ENCODE measurements at places on chromosomes 12 and 14. TPM values are rescaled to one million over a fixed set of nuclear protein-coding genes. Genes with fewer than 3 reads are reported as not detected.

The BCL2L14 gene
- total RNA-seq, result 5.3 TPM

The CLEC9A gene
- not detected for total RNA-seq

The ATP23 gene
- total RNA-seq, result 2.7 TPM

The DACT1 gene
- 0.87 TPM for total RNA-seq

The CCDC177 gene
- not detected for total RNA-seq

DNA sequence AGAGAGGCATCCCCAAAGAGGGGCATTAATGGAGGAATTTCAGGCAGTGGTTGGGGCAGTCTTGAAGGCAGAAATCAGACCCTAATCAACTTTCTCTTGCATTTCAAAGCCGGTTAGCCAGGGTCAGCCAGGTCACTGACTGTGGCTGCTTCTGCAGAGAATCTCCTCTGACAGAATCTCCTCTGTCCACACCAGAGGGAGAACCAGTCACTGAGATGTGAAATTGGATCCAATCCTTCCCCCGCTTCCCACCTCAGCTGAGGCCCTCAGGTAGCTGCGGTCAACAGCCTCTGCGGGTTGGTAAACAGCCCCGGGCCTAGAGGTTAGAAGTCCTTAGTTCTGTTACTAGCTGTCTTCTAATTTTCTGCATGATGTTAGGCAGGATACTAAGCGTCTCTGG lies 39.8 kb upstream of the NUAK1 start:
- no peaks in the 10 kb centered on the region for H3K27me3 ChIP-seq
- no peak for DNase-seq
- H3K4me1 ChIP-seq, result no peaks in the 10 kb centered on the region

GRCh38 chr12:133106253-133106652 lies 23.8 kb downstream of the ZNF891 start:
- DNase-seq, result no peak
- H3K4me3 ChIP-seq, result no peak overlapping the region

DNA sequence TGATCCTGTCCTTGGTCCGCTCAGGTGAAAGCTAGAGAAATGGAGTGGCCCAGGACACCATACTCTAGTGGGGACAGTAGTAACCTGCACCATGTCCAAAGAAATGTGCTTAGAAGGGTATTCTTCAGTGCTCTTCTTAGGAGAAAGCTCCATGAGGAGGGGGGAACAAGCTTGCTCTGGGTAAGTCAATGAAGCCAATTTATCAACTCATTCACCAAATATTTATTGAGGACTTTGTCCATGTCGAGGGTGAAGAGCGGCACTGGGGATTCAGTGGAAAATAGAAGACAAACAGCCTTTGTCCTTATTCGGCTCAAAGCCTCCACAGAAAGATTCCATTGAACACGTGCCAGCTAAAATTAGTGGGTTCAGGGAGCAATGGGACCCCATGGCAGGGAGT lies 677.8 kb downstream of the BCL11B start:
- H3K27me3 ChIP-seq, result no peaks in the 10 kb centered on the region
- DNase-seq, result no peak
- H3K27ac ChIP-seq, result no peak overlapping the region

GRCh38 chr12:124824195-124824594 lies 39.5 kb downstream of the SCARB1 start:
- no peak for DNase-seq
- no peak overlapping the region for H3K27ac ChIP-seq
- no peak overlapping the region for H3K4me3 ChIP-seq
- no peaks in the 10 kb centered on the region for H3K4me1 ChIP-seq
- no peaks in the 10 kb centered on the region for H3K36me3 ChIP-seq

GRCh38 chr14:47606566-47606965 lies 68.8 kb downstream of the MDGA2 start:
- H3K4me3 ChIP-seq, result no peak overlapping the region
- H3K4me1 ChIP-seq, result no peaks in the 10 kb centered on the region
- H3K27ac ChIP-seq, result no peak overlapping the region
- no peaks in the 10 kb centered on the region for H3K36me3 ChIP-seq

- no peaks in the 10 kb centered on the region for H3K4me1 ChIP-seq
Measured at GRCh38 chr12:130958557-130959140, 4.9 kb downstream of the ADGRD1 start.

DNA sequence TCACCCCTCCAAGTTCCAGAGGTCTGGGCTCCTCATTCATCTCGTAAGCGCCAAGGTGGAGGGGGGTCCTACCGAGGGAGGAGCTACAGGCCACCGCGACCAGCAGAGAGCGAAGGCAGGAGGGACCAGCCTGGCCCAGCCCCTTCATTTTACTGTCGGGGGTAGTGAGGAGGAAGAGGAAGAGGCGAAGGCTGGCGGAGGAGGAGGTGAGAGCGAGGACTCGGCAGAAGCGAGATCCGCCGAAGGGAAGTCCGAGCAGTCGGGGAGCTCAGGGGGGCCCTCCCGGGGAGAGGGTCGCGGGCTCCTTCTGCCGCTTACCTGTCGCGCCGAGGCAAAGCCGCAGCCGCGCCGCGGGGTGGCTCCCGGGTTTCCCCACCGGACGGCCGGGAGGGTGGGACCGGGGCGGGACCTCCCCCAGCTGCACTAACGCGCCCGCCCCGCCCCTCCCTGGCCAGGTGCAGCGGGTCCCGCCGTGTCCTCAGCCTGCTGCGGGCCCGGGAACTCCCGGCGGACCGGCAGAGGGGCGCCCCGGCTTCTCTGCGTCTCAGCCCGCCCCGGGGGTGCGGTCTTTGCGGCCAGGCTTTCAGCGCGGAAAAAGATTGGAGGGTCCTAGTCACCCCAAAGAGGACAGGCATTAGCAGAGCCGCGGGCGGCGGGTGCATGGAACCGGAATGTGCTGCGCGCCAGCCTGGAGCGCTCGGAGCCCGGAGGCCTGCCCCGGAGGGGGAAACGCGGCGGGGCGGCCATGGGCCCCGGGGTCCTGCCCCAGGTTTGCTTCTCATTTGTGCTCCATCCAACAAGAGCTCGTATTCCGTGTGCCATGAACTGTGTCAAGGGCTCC lies at the start of gene GALNT6:
Gene GALNT6, minus strand, starts transcription at position 124 of the 841 bp plus-strand sequence. CDS start 11,625 bp downstream, outside the sequence.
- no peaks in the 10 kb centered on the region for H3K4me1 ChIP-seq
- peak within 1 kb of the TSS; percentile 33 for H3K27ac ChIP-seq
- H3K36me3 ChIP-seq, result no peaks in the 10 kb centered on the region
- no peaks in the 10 kb centered on the region for H3K27me3 ChIP-seq

DNA sequence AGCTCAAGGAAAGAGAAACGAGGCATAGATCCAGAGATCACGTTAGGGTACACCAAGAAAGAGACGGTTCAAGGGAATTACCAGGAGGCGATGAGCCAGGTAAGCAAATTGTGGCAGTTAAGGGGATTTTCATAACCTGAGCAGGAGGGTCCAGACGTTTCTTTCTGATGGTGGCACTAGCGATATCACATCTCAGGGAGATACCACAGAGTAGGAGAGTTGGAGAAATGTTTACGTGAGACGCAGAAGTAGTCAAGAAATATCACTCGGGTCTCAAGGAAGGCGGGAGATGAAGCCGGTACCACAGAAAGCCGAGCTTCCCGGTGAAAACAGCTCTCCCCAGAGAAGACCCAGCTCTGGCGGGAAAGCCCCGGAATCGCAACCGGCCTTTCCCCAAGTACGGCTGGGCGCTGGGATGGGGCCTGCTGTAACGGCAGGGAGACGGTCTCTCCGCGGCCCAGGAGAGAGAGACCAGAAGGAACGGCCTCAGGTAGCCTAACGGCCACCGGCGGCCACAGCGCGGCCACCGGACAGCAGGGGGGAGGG lies 485 bp downstream of the SENP1 start:
- H3K27me3 ChIP-seq, result no peaks in the 10 kb centered on the region
- H3K27ac ChIP-seq, result peak overlapping the region; percentile 91
- no peak for DNase-seq
- peaks cover 6% of the 10 kb centered on the region for H3K4me1 ChIP-seq
- no peaks in the 10 kb centered on the region for H3K36me3 ChIP-seq

DNA sequence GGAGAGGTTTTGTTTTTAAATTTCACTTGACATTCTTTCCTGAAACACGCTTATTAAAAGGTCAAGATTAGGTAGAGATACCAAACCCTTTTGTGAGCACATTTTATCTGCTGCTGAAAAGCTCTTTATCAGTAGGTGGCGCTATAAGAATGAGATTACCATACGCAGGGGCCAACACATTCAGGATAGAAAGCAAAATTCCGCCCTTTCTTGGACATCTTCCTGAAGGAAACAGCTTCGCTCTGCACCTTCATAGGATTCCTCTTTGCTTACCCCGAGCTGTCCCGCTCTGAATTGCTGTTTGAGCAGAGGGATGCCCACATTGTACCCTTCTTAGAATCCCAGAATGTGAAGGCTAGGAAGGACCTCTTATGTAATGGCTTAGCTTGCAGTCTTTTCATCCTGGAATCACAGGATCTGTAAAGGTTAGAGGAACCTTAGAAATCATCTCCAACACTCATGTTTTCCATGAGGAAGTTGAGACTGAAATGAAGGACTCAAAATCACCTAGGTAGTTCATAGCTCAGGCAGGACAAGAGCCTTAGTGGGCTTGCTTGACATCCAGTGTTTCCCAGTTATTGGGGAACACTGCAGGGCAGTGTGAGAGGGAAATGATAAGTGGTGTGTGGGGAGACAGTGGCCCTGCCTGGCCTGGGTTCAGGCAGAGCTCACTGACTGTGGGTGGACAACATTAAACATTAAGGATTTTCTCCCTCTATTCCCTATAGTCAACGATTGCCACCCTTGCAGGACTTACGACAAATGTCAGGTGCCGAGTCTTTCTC lies 38.7 kb upstream of the CRY1 start:
- H3K36me3 ChIP-seq, result no peaks in the 10 kb centered on the region
- H3K27me3 ChIP-seq, result no peaks in the 10 kb centered on the region
- H3K27ac ChIP-seq, result no peak overlapping the region

DNA sequence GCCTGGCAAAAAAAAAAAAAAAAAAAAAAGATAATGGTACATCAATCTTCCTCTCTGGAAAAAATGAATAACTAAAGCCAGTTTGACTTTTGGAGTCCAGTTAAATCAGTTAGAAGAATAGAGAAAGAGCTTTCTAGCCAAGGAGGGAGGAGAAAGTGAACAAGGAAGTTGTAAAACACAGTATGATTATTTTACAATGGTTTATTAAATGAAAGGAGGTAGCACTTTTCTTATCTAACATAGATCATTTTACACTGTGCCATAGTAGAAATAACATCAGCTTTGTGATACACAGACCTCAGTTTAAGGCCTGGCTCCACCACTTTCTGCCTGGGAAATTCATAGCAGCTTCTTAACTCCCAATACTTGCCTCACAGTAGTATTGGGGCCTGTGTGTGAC lies 15.4 kb upstream of the KITLG start:
- no peaks in the 10 kb centered on the region for H3K36me3 ChIP-seq
- H3K27ac ChIP-seq, result no peak overlapping the region
- no peaks in the 10 kb centered on the region for H3K4me1 ChIP-seq
- DNase-seq, result no peak

DNA sequence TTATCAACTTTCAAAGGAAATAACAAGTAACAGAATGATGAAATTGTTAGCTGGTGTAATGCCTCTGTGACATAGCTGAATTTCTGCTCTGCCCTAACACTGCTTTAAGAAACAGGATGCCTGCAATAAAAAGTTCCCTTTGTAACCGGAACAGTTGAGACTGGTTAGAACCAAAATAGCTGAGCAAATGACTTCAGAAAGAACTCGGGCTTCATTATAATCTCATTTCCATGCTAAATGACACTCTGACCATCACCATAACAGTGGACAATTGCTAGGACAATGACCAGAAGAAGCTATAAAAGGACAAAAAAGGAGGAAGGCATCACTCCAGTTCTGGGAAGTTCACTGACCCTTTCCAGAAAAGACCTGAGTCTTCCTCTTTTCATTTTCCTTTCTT lies 23.5 kb upstream of the PYGL start:
- H3K27ac ChIP-seq, result no peak overlapping the region
- no peak for DNase-seq
- no peaks in the 10 kb centered on the region for H3K36me3 ChIP-seq
- no peak overlapping the region for H3K4me3 ChIP-seq

DNA sequence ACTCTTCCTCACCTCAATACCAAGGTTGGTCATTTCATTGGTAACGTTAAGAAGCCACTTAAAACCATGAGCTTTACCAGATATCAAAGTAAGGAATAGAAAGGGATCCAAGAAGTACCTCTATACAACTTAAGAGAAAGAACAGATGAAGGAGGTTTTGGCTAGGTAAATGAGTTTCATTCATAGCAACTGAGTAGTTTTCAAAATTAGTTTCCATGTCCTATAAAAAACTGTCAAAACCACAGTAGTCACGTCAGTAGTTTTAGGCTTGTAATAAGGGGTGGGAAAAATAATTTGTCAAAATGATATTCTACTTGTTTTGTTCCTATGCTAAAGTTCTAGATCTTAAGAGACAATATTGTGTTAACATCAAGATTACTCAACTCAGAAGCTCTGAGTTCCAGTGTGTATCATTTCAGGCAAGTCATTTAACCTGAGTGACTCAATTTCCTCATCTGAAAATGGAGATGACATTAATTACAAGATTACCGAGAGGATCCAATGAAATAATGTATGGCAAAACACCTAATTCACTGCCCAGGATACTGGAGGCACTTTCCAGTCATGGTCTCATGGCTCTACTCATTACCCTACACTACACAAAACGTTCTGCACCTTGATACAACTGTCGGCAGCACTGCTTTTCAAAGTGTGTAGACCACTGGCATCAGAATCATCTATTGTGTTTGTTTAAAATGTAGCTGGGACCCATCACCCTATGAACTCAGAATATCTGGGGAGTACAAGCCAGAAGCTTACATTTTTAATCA lies 24.1 kb upstream of the SLC6A13 start:
- H3K27me3 ChIP-seq, result no peaks in the 10 kb centered on the region
- peaks cover 12% of the 10 kb centered on the region for H3K4me1 ChIP-seq
- no peaks in the 10 kb centered on the region for H3K36me3 ChIP-seq
- H3K27ac ChIP-seq, result no peak overlapping the region

DNA sequence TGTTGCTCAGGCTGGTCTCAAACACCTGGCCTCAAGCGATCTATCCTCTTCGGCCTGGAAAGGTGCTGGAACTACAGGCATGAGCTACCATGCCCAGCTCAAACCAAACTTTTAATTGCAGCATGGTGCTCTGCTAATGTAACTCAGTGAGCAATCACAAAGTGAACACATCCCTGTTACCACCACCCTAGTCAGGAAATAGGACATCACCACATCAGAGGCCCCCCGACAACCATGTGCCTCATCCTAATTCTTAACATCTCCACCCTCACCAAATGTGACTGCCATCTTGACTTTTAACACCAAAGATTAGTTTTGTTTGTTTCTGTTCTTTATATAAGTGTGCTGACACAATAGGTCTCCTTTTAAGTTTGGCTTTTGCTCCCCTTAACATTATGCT lies 22.8 kb upstream of the SDR39U1 start:
- DNase-seq, result no peak
- H3K27me3 ChIP-seq, result no peaks in the 10 kb centered on the region
- H3K4me1 ChIP-seq, result no peaks in the 10 kb centered on the region
- no peak overlapping the region for H3K4me3 ChIP-seq

DNA sequence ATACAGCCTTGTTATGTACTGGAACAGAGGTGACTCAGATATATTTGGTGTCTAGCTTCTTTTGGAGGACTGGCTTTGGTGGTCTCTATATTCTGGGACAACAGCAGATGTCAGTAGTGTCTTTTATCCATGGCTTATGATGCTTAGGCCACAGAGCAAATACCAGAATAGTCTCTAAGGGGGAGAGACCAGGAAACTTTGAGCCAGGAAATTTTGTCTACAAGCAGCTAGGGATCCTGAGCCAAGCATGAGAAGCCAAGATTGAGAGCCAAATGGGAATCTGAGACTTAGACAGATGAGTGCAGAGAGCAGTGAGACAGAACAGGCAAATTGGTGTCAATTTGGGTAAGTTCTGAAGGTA lies 28.4 kb upstream of the PTPRR start:
- H3K36me3 ChIP-seq, result no peaks in the 10 kb centered on the region
- no peaks in the 10 kb centered on the region for H3K27me3 ChIP-seq
- no peak overlapping the region for H3K4me3 ChIP-seq
- H3K4me1 ChIP-seq, result no peaks in the 10 kb centered on the region

GRCh38 chr12:83196694-83197350 lies 510.1 kb downstream of the TMTC2 start:
- no peaks in the 10 kb centered on the region for H3K36me3 ChIP-seq
- no peak overlapping the region for H3K4me3 ChIP-seq
- DNase-seq, result no peak
- no peaks in the 10 kb centered on the region for H3K27me3 ChIP-seq
- no peak overlapping the region for H3K27ac ChIP-seq
- no peaks in the 10 kb centered on the region for H3K4me1 ChIP-seq
